COR-L47 (cell line): ENCODE measurements at places on chromosomes 3 and 15.

DNA sequence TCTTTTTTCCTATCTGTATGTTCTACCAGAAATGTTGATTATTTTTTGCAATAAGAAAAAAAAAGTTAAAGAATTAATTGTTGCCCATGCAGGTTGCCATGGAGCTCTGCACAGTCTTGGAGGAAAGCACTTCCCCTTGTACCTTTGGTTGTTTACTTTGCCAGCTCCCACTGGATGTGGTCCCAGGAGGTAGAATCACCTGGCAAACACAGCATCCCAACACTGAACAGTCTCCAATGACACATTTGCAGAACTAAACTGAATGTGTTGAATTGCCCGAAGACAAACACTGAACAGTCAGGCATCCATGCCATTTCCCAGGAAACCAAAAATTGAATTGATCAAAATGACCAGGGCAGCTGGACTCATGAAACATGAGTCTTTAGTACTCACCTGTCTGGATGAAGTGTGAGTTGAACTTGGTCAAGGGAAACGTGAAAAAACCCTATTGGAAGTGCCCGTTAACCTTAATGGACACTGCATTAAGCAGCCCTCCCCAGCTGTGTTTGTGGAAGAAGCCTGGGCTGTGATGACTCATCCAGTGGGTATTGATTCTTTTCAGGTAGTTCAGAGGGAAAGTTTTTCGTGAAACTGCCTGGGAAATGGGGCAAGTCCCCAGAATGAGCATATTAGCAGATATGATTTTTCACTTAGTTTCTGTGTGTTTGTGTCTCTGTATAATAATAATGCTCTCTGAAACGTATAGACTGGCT lies 284.7 kb upstream of the STT3B start:
- peak; percentile 31 for DNase-seq

DNA sequence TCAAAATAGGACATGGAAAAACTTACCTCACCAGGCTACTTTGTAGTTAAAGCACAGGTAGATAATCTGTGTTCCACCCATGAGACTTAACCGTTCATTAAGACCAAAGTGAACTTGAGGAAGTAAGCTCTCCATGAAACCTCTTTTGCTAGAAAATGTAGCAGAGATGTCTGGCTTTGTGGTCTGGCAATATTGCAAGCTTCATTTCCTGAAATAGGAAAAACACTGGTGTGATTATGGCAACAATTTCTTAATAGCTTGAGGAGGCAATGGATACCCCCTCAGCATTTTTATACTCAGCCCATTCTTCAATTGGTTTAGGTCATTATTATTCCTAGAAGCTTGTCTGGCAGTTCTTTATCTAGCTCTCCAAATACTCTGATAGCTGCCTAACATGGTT lies 957.3 kb downstream of the IGSF11 start:
- no peak for DNase-seq

GRCh38 chr3:196966526-196967401 lies 1.9 kb downstream of the PIGZ start:
- DNase-seq, result no peak

DNA sequence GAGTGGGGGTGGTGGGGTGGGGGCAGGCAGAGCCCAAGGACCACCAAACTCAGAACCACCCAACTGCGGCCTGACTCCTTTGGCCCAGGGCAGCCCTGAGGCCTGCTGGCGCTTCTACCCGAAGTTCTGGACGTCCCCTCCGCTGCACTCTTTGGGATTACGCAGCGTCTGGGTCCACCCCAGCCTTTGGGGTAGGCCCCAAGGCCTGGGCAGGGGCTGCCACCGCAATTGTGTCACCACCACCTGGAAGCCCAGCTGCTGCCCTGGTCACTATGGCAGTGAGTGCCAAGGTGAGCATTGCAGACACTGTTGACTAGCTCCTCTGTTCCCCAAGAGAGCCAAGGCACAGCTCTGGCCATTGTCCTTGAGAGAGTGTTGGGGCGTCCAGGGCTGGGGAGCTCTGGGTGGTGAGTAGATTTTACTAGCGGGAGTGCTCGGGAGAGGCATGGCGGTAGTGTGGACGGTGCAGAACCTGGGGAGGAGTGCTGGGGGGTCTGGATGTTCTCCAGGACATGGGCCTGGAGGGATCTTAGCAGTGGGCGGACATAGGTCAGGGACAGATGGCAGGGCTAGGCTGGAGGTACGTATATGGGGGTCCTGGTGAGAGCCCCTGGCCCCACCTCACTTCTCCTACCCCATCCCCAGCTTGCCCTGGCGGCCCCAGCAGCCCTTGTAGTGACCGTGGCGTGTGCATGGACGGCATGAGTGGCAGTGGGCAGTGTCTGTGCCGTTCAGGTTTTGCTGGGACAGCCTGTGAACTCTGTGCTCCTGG lies 12.8 kb downstream of the NT5DC2 start:
- no peak for DNase-seq

- DNase-seq, result no peak
Observed at GRCh38 chr15:77688693-77689092, 56.0 kb upstream of the LINGO1 start.

DNA sequence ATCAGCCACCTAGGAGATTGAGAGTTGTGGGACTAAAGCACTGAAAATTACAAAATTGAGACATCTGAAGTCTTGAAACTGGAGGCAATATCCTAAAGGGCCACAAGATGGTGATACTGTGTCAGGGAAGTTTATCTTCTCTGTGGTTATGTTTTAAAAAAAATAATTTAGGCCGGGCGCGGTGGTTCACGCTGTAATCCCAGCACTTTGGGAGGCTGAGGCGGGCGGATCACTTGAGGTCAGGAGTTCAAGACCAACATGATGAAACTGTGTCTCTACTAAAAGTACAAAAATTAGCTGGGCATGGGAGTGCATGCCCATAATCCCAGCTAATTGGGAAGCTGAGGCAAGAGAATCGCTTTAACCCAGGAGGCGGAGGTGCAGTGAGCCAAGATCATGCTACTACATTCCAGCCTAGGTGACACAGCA lies 17.9 kb upstream of the NIT2 start:
- DNase-seq, result peak; percentile 35

DNA sequence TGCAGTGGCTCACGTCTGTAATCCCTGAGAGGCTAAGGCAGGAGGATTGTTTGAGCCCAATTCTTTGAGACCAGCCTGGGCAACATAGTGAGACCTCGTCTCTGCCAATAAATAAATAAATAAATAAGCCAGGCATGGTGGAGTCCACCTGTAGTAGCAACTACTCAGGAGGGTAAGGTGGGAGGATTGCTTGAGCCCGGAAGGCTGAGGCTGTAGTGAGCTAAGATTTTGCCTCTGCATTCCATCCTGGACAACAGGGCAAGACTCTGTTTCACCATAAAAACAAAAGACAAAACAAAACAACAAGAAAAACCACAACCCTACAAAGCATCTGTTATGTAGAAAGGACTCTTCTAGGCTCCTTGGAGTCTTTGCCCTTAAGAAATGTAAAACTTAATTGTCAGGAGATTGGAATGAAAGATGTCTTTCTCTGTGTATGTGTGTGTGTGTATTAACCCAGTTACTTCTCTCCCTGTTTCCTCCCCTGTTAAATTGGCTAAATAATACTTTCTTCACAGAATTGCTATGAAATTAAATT lies 9.5 kb downstream of the NECTIN3 start:
- DNase-seq, result no peak

- DNase-seq, result no peak
Observed at GRCh38 chr3:177174607-177175170, 22.6 kb downstream of the TBL1XR1 start.

GRCh38 chr3:107524326-107524840 lies 1.6 kb downstream of the BBX start:
- DNase-seq, result peak; percentile 41

- DNase-seq, result no peak
Observed at GRCh38 chr3:28013864-28014473, 227.4 kb upstream of the CMC1 start.

- peak; percentile 8 for DNase-seq
Observed at GRCh38 chr3:175274056-175274455, 414.9 kb downstream of the NAALADL2 start.

DNA sequence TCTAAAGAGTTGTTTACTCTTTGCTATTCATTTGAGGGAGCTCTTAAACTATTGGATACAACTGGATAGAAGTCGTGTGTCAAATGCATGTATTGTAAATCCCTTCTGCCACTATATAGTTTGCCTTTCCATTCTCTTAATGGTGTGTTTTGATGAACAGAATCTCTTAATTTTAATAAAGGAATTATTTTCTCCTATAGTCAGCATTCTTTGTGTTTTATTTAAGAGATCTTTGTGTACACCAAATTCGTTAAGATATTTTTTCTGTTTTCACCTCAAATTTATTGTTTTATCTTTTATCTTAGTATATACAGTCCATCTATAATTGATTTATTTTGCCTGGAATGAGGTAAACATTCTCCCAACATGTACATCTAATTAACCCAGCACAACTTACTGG lies 551.5 kb upstream of the AGTR1 start:
- no peak for DNase-seq

GRCh38 chr15:84079885-84080777 lies 155.4 kb upstream of the GOLGA6L4 start:
- peak; percentile 50 for DNase-seq

DNA sequence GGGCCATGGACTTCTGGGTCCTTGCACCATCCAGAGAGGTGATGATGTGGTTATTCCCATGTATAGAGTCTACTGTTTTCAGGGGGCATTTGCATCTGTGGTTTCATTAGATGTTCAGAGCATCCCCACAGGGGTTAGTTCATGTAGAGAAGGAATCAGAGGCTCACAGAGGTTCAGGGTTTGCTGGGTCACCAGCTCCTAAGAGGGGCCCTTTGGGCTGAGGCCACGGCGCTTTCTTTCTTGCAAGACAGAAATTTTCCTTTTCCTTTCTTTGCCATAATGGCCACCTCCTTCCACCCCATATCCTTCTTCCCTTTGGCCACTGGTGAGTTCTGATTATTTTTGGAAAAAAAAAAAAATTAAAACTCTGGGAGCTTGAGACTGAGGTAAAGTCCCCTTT lies 62.3 kb downstream of the APBA2 start:
- no peak for DNase-seq

DNA sequence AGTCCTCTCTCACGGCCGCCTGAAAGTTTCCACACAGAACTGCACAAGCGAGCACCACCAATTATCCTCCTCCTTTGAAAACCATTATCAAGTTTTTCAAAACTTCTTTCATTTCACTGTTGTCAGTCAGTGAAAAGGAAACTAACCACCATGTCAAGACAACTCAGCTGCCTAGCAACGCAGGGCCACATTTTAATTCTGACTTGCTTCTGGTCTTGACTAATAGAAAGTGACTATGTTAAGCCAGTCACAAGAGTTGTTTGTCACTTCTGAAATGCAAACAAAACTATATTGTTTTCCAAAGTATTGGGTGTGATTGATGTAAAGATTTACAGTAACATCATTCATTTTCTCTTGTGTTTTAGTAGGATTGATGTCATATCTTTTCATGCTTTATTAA lies 612.8 kb upstream of the AGTR1 start:
- DNase-seq, result no peak

- no peak for DNase-seq
Observed at GRCh38 chr15:63595065-63595464, 2.1 kb upstream of the FBXL22 start.

DNA sequence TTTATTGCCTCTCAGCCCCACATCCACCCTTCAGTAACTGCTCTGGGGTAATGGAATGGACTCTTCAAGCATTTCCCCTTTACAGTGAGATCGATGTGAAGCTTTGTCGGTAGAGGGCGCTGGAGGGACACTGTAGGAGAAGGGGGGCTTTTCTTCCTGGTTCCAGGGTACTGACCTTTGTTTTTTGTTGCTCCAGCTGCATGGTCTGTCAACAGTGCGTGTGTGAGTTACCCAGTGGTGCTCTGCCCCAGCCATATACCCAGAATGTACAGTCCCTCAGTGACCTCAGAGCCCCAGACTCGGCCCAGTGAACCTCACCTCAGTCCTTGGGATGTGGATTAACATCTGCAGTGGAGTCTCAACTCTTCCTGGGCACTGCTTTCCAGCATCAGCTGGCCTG lies 180.3 kb upstream of the TSC22D2 start:
- DNase-seq, result peak; percentile 68

GRCh38 chr3:152073267-152073666 lies 195.5 kb upstream of the MBNL1 start:
- DNase-seq, result no peak

DNA sequence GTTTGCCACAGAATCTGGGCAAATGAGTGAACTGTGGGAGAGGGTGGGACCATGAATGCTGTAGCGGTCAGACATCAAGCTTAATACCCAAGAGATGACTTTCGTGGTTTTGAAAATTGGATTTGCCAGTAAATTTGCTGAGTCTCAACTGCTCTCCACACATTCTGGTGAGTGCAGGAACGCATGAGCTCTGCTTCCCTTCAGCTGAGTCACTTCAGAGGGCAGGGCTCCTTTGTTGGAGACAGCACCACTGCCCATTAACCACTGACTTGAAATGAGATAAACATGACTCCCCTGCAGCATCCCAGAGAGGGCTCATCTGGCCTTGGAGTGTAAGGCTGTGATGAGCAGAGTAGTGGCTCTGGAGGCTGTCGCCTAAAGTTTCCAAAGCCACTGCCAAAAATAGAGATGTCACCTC lies 22.6 kb downstream of the RARRES1 start:
- no peak for DNase-seq
